ENCODE measurements at places on chromosomes 3 and 15.
A peak's percentile ranks its signal among the peaks of the same experiment; 100 is the strongest.

DNA sequence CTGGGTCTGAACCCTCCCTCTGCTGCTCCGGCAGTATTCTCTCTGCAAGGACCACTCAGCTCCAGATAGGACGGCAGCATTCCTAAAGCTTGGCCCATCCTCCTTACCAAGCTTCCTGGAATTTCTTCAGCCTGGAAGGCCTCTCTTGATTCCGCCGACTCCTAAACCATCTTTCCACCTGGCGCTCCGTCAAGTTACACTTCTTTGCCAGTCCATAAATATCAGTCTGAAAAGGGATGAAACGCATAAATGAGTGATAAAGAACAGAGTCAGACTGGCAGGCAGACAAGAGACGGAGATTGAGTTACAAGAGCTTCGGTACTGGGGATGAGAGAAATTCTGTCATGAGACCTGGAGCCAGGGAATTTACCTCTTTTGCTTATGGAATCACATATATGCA lies 44.3 kb downstream of the CERS3 start:
- no peak for DNase-seq

GRCh38 chr3:146712806-146713205 lies 107.7 kb upstream of the PLSCR5 start:
- peak; percentile 88 for DNase-seq

GRCh38 chr3:151635905-151636304 lies 97.8 kb upstream of the AADACL2 start:
- no peak for DNase-seq

- no peak for DNase-seq
Measured at GRCh38 chr3:104909721-104910120, 457.0 kb upstream of the ALCAM start.
